ENCODE measurements at places on chromosomes 7 and 10.
A peak's percentile ranks its signal among the peaks of the same experiment; 100 is the strongest.

GRCh38 chr7:128939075-128939860 lies 1.5 kb downstream of the IRF5 start:
- DNase-seq, result no peak

GRCh38 chr10:86956195-86956847 lies 1.1 kb downstream of the MMRN2 start:
- no peak for DNase-seq

DNA sequence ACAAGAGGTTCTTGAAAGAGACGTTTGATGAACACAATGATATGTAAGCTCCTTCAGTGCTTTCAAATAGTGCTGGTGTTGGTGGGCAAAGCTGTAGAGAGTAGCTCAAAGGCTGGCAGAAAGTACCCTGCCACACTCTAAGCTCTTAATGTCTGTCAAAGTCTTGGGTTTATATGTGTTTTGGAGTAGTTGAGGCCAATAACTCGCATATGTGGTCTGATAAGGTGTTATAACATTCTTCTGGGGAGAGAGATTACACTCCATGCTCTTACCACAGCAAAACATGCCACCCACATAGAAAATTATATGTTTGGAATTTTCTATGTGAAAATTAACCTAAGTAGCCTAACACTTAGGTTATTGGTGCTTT lies 30.8 kb upstream of the NME8 start:
- DNase-seq, result no peak

GRCh38 chr10:103851261-103851660 lies 4.1 kb downstream of the SH3PXD2A start:
- DNase-seq, result no peak

DNA sequence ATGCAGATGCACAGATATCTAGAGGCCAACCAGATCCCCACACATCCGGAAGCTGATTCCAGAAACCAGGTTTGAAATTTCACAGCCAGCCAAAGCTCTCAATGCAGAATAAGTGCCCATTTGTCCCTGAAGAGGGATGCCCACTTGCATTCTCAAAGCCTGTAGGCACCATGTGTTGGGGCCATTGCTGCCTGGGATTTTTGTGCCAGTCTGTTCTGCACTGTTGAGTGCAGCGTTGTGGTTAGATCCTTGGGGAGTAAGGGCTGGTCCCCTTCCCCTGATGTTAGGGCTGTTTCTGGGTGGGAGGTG lies 62.4 kb downstream of the EEPD1 start:
- DNase-seq, result no peak

DNA sequence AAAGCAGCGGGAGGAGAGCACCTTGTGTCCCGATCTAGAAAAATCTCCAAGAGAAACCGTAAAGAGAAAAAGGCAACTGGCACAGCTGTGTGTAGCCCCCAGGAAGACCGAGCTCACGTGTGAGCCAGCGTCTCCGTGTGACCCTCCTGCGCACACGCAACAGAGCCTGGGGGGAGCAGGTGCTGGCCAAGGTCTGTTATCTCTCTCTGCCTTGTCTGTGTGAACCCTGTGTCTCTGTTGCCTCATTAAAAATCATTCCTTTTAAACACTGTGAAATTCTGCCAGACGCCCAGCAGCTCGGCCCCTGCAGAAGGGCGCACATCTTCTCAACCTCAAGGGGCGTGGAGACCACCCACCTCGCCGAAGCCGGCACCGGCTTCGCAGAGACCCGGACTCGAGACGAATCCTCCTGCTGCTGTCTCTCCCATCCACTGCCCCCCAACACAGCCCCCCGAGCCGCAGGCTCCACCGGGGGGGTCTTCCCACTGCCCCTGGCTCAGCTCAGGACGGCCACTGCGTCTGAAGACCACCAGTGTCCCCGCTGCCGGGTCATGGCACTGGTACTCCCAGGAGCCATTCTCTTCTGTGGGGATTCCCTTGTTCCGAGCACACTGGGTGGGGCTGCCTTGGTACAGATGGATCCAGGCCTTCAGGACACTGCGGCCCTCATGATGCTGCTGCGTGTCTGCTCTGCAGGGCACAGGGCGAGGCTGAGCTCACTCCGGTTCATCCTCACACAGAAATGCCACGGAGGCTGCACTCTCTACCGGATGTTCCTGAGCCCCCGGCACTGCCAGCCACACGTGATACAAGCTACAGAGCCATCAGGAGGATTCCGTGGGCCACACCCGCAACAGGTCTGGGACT lies 94.3 kb upstream of the DNAAF5 start:
- DNase-seq, result no peak

GRCh38 chr7:44534087-44534486 lies 7.0 kb downstream of the NPC1L1 start:
- no peak for DNase-seq

GRCh38 chr7:129517931-129518330 lies 15.6 kb downstream of the SMKR1 start:
- DNase-seq, result no peak

DNA sequence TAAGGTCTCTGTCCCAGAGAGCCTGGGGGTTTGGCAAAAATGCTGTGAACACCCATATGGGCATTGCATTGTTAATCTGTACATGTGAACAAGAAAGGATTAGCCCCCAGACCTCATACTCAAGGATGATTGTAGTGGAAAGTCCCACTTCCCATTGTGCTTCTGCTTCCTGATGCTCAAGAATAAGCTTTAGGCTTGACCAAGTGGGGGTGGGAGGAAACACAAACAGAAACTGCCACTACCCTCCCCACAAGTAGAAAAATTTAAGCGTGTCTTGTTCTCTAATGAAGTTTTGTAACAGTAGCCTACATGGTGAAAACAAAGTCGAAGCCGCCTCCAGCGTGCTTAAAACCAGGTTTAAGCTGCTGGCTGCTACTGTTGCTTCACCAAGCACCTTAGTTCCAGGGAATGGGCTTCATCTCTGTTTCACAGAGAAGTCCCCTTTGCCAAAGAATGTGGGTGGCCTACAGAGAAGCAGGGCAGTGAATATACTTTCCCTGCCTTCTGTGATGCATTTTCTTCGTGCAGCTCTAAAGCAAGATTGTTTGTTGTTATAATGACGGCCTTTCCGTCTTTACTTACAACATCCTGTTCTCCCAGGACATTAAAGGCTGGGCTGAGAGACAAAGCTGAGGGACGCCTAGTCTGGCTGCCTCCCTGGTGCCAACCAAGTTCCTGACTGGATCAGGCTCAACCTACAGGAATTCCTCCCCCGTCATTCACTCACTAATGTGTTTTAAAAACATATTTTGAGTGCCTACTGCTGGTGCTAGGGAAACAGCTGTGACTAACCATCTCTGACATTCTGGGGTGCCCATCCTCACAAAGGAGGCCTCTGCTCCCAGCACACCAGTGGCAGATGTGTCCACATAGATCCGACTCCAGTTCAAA lies 32.1 kb upstream of the CCSER2 start:
- DNase-seq, result no peak

DNA sequence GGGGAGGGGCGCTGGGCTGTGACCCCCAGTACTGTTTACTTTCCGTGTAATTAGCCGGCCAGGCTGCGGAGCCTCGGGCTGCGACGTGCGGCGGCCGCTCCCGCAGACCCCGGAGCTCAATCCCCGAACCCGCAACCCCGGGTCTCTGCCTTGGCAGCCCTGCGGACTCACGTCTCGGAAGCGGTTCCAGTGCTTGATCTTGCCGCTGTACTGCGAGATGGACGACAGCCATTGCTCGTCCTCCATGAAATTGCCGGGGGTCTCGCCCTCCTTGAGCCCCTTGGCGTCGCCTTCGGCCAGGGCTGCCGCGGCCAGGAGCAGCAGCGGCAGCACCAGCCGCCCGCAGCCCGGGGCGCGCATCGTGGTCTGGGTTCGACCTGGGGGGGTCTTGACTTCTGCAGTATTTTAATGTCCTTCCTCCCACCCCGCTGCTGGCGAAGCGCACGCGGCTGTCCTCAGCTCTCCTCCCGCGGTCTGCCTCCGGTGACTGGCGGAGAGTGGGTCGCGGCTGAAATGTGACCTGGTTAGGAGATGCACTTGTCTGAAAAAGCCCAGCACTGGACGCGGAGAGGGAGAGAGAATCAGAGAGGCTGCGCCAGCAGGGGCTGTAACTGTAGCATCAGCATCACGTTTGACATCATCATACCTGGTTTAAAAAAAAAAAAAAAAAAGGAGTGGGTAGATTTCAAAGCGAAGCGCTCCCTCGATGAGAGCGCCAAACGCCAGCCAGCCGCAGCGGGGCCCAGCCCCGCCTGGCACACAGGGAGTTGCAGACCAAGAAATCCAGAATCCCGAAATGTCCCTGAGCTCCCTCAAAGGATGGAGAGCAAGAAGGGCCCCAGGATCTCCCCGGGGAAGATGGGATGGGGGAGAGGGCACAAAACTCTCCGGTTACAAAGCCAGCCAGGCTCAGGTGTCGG lies at the start of gene SPOCK2:
TSS of gene SPOCK2 (minus strand) at position 583 of the 920 bp plus-strand sequence. CDS start at position 360, 223 bp downstream.
- DNase-seq, result peak; percentile 4

DNA sequence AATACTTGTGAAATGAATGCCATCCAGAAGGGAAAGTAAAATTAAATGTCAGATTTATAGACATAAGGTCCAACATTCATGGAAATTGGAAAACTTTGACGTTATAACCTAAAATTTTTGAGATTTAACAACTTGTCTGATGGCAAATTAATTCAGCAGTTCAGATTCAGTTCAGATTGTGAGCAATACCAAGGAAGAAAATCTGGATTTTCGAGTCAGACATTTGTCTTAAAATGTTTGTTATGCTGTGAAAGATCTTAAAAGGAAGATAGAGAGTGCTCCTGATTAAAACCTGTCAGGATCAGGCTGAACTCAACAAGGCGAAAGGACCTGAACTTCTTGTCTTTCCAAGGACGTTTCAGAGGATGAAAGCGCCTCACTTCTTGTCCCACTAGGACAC lies 320.9 kb downstream of the PAXIP1 start:
- DNase-seq, result no peak

DNA sequence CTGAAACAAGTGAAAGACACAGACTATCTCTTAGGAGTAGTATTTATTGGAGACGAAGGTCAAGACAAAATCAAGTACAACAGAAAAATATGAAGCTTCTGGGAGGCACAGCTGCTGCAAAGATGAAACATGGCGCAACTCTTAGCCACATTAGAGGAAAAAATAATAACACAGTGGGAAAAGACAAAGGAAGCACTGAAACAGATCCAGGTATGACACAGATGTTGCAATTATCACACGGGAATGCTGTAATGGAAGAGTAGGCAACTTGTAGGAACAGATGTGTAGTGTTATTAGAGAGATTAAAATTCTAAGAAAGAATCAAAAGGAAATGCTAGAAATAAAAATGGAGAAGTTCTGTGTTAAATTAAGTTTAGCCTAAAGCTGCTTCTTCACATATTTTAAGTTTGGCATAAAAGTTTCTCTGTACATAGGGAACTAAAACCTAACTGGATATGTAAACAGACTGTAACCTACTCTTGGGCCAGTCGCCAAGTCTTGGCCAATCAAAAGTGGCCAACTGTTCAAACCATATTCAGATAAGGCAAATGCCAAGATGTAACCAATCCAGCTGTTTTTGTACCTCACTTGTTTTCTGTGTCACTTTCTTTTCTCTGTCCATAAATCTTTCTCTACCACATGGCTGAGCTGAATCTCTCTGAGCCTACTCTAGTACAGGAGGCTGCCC lies 1132.0 kb upstream of the LRRTM3 start:
- no peak for DNase-seq

GRCh38 chr10:6396652-6397051 lies 183.4 kb downstream of the PRKCQ start:
- DNase-seq, result peak; percentile 43

GRCh38 chr7:93142127-93142526 lies 6.1 kb downstream of the SAMD9L start:
- no peak for DNase-seq

- no peak for DNase-seq
These were observed 100.4 kb upstream of the GLI3 start for GRCh38 chr7:42337225-42337905.

- peak; percentile 90 for DNase-seq
These were observed 42.9 kb upstream of the CNPY1 start for GRCh38 chr7:155589001-155589980.

GRCh38 chr7:142391191-142391992 lies 133.5 kb upstream of the PRSS58 start:
- no peak for DNase-seq

DNA sequence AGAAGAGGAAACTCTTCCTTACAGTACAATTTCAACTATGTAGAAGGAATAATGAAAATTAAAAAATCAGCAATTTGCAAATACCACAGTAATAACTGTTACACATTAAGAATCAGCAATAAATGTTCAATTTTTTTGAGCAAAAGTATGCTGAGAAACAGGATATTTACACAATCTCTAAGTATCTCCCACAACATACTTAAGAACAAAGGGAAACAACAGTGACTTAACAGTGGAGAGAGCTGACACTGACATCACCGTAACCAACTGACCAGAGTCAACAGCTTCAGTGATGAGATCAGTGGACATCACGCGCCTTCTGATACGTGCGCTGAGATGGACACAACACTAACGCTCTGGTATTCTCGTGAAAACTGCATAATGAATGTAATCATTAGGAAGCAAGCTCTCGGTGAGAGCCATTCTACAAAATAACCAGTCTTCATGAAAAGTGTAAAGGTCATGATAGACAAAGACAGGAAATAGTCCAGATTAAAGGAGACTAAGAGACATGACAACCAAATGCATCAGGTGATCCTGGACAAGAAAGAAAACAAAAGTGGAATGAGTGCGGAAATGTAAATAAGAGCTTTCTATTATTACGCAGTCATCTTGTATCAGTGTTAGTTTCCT lies 82.6 kb downstream of the PIP4K2A start:
- no peak for DNase-seq

- DNase-seq, result no peak
These were observed 23.8 kb upstream of the AOAH start for GRCh38 chr7:36748017-36748487.

DNA sequence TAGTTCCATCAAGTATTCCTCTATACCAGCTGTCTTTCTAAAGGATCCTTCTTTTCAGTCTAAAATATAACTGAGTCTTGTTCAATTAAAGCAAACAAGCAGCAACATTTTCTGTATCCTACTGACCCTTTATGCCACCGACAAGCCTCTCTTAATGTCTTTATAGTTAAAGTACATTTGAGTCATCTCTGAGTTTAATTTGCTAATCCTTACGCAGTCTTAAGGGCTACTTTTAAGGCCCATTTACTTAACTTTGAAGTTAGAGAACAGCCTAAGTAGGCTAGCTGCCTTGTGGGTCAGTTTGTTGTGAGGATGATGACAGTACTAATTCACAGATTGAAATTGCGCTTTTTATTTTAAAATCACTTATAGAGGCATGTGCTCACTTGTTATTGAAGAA lies 265.5 kb upstream of the FERD3L start:
- DNase-seq, result no peak

DNA sequence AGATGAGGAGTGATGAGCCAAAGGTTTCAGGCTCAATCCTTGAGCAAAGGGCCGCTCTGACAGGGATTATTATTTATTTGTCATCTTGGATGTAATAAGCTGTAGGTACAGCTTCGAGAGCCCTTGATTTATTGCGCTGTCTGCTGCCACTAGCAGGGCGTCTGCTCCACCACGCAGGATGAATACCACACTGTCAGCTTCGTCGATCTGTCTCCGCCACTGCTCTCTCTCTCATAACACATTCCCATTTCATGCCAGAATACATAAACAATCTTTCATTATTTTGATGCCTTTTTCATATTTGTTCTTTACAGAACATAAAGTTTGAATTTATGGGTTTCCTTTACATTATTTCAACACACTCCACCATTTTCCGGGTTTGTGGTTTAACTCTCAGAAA lies 276.6 kb downstream of the LRMDA start:
- peak; percentile 66 for DNase-seq
